ENCODE measurements at places on chromosomes 6 and 20.

DNA sequence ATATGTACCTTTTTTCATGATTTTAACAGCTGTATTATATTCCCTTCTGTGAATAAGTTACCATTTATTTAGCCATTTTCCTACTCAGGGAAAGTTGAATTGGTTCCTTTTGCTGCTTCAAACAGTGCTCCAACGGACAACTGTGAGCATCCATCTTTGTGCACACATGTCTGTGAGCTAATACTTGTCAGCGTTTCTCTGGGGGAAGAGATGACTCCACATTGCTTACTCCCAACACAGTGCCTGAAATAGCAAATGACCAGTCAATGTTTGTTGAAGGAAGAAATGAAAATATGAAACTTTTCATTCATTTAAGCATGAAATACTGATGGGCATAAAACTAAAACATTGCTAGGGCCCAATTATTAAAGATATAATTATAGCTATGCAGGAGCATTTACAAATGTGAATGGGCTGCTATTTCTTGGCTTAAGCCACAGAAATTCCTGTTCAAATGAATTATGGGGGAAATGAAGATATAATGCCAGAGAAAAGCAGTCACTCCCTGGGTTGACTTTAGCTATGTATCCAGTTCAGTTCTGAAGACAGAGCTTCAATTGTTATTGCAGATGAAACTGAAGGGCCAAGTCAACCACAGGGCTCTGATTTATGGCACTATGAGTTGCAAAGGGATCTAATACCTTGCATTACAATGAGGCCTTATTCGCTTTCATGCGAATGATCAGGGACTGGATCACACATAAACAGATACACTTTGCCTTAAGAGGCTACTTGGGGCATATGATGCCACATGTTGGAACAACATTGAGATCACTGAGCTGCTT, 47.4 kb upstream of the FOXC1 start:
- no peak for DNase-seq

- no peak for DNase-seq
These were observed 1068.0 kb upstream of the EPHA7 start for GRCh38 chr6:94487371-94487770.

- peak; percentile 85 for DNase-seq
These were observed at the start of gene PPP1R18 for GRCh38 chr6:30686009-30686907. Gene PPP1R18 (minus strand): TSS chr6:30686645. CDS start chr6:30686018, 627 bp downstream.

DNA sequence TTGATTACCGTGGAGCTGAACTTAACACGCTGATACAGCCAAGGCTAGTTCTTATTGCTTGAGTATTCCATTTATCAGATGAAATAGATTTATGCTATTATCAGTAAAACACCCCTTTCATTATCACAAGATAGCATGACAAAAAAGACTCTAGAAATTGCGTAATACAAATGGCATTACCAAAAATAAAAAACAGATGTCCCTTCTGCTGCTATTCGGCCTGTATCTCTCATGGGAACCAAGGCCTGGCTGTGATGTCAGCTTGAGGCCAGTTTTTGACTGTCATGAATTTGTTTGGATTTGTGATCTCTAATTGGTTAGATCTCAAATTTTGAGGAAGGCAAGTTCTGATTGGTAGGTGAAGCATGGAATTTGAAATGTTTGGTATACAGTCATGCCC, 25.2 kb downstream of the MEI4 start:
- DNase-seq: no peak

DNA sequence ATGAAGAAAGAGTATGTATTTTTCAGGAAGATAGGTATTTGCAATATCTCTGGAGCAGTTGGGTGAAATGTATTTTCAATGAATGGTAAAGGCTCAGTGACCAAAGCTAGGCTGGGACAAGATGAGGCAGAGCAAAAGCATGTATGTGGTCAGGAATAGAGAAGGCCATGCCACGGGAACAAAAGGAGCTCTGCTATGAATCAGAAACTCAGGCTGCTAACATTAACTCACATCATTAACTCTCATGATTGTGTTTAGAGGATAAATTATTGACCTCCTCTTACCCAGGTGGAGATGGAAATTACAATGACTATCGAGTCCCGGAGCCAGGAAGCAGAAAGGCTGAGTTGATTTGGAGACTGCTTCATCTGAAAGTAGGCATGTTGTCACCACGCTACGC, 220.2 kb downstream of the FUT9 start:
- DNase-seq: no peak
